ENCODE measurements at places on chromosomes 4 and X.

- no peak for DNase-seq
Observed at GRCh38 chr4:75514949-75515612, 808 bp downstream of the THAP6 start.

DNA sequence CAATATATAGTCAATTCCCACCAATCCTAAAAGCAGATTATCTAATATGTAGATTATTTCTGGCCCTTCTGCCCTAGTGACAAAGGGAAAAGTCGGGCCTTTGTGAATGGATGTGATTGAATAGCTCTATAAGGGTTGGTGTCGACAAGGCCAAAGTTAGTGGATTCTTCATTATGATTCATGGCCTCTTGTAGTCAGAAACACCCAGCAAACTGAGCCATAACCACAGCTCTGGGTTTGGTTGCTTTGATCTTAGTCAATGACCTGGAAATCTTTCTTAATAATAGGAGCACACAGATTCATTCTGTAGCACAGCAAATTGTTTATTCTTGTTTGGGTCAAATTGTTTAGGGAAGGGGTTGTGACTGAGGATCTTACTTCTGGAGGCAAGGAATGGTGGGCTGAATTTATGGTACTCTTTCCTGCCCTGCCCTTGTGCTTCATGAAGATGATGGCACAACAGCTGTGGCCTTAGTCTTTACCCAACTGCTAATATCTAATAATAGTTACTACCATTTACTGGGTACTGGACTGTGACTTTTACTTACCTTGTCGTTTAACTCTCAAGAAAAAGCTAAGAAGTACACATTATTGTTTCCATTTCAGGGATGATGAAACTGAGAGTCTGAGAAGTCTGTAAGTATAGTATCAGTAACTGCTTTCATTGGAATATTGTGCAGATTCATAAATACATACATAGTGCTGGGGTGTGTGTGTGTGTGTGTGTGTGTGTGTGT is 74.0 kb downstream of the AFF2 start:
- no peak for DNase-seq

GRCh38 chr4:70182517-70183167 is 12.9 kb upstream of the ODAM start:
- no peak for DNase-seq

GRCh38 chrX:133849676-133850075 is 135.7 kb downstream of the GPC3 start:
- DNase-seq = no peak

- DNase-seq = no peak
Observed at GRCh38 chr4:185254434-185254833, 45.0 kb downstream of the SNX25 start.

DNA sequence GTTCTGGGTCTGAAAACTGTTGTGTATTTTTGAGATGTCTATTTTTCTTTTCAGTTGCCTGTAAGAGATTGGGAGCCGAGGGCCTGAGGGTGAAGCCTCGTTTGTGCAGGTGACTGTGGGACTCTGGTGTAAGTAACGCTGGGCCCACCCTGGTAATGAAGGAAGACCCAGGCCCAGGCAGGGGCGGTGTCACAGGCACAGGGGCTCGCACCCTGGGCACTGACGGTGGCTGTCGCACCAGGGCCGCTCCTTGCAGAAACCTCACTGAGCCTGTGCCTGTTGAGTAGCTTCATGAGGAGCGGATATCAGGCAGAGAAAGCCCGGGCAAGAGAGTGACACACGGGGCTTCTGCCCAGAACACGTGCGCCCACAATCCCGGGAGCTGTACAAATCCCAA is 541.4 kb downstream of the TRIML1 start:
- no peak for DNase-seq

DNA sequence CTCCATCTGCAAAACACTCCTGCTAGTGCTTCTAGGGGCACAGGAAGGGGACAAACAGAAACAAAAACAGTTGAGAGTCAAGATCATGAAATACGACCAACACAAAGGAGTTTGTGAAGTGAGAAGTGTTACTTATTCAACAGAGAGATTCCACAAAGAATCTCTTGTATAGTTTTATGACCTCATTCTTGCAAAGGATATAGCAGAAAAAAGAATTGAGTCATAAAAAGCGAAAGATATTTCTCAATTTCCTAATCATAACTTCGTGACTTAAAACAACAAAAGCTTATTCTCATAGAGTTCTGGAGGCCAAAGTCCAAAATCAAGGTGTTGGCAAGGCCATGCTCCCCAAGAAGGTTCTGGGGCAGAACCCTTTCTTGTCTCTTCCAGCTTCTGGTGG is 40.7 kb downstream of the TIGD4 start:
- DNase-seq = no peak

- DNase-seq = no peak
Observed at GRCh38 chrX:138742217-138742616, 30.7 kb upstream of the FGF13 start.

- DNase-seq = no peak
Observed at GRCh38 chr4:23991444-23991843, 101.6 kb upstream of the PPARGC1A start.

DNA sequence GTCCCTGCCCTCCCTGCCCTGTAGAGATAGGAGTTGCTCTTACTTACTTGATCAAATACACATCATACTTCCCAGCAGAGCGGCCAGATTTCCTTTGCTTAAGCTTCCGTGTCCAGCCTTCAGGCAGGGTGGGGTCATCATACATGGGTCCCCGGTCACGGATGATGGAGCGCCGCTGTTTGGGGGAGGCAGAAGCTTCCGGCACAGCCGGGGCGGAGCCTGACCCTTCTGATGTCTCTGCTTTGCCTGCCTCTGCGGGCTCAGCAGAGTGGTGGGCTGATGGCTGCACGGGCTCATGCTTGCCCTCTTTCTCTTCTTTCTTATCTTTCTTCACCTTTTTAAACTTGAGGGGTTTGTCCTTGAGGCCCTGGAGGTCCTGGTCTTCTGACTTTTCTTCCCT is 12.5 kb upstream of the IRAK1 start:
- no peak for DNase-seq

DNA sequence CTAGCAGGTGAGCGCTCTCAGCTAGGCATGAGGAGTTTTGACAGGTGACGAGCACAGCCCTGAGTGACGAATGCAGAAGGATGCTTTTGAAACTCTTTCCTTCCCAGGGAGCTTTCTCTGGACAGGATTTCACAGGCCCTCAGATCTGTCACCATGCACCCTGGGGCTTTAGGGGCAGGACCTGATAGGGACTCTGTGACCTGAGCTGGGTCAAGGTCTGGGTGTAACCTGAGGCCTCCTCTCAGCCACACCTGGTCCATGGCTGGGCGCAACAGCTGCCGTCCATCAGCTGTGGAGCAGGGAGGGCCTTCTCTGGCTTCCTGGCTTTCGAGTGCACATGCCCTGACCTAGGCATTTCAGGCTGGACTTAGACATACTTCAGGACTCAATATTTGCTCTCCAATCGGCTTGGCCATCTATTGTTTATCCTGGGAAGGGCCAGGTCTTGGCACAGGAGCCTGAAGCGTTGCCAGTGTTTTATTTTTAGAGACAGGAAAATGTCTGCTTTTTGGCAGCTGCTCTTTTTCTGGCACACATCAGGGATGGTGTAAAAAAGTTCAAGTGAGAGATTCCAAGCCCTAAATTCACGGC is 56.4 kb downstream of the C4orf51 start:
- DNase-seq = no peak

DNA sequence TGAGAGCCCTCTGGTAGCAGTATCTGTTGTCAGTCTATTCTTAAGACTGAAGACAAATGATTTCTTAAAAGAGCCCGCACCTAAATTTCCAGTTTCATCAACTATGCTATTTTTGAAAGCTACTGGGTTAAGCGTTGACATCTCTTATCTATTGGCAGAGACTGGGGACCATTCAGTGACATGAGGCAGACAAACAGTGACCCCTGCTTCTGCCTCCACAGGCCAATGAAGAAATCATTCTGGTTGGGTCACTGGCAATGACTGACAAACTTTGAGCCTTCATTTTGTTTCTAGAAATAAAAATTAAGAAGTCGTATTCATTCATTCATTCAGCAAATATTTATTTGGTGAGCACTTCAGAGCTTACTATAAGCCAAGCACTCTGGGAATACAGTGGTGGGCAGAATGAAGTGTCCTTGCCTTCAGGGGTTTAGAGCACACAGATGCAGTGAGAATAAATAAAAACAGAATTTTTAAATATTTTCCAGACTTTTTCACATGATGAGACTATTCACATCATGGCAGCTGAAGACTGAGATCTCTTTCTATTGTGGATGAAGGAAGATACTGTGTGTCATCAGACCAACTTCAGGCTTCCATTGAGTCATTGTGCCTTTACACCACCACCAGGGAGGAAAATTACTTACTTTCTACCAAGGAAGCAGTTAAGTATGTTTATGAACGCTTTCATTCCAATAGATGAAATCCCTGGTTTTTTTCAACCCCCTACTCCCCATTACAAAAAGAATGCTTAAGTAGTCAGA is 36.0 kb downstream of the SORBS2 start:
- no peak for DNase-seq

- DNase-seq = no peak
Observed at GRCh38 chr4:10031668-10032590, 10.6 kb upstream of the SLC2A9 start.

GRCh38 chr4:7166237-7166636 is 26.1 kb upstream of the SORCS2 start:
- DNase-seq = no peak

DNA sequence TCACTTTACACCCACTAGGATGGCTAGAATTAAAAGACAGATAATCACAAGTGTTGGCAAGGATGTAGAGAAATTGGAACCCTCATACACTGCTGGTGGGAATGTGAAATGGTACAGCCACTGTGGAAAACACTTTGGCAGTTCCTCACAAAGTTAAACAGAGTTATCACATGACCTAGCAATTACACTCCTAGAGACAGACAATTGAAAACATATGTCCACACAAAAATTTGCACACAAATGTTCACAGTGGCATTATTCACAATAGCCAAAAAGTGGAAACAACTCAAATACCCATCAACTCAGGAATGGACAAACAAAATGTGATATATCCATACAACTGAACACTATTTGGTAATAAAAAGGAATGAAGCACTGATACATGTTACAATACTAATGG is 5.7 kb downstream of the ZNF280C start:
- no peak for DNase-seq

DNA sequence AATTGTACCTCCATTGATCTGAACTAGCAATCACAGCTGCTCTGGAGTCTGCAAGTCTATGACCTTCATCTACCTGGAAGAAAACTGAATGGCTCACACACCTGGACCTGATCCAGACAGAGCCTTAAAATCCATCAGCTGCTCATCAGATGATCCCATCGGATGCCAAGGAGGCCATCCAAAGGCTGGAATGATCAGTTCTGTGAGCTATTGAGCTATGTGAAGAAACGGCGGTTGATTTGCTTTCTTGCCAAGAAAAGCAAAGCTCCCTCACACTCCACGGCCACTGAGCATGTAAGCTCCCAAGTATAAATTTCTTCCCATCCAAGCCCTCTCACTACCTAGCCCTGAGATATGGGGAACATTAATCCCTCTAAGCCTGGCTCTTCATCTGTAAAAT is 63.1 kb downstream of the RELL1 start:
- no peak for DNase-seq

DNA sequence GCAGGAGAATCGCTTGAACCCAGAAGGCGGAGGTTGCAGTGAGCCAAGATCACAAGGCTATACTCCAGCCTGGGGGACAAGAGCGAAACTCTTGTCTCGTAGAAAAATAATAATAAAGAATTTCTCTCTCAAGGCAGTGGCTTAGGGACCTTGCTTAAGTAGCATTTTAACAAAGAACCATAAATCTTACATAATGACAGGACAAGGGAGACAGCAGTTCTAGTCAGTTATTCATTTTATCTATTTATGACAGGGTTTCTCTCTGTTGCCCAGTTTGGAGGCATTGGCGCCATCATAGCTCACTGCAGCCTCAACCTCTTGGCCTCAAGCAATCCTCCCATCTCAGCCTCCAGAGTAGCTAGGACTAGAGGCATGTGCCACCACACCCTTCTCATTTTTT is 31.9 kb upstream of the NOCT start:
- DNase-seq = no peak

DNA sequence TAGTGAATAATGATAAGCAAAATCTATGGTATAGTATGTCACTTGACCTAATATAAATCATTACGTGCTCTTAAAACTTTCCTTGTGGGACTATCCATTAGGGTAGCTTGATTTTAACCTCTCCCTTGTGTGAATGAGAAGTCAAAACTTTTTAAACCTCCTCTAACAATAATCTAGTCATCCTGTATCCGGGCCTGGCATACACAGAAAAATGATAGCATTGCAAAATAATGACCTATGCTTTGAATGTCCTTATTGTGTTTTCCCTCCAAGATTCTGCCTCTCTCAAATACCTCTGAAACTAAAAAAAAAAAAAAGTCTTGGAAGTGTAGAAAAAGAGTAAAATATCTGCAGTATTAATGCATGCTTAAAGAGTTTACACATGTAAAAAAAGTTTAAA is 250.0 kb upstream of the NDST3 start:
- DNase-seq = no peak

DNA sequence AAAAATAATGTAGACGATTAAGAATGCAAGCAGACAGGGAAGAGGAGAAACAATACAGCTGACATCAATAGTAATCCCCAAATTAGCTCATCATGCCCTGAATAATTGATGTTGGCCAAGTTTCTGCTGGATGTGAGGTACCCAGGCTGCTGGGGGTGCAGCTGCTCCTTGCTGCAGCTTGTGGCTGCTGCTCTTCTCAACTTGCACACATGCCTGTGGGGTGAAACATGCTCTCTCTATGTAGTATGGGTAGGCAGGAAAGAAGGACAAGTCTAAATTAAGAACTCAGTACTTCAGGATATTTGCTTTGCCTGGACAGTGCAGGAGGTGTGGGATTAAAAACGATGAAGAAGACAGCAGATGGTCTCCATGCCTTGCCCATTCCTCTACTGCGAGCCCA is 16.7 kb downstream of the EDA2R start:
- no peak for DNase-seq

GRCh38 chr4:2696423-2696822 is 59.7 kb downstream of the TNIP2 start:
- no peak for DNase-seq

DNA sequence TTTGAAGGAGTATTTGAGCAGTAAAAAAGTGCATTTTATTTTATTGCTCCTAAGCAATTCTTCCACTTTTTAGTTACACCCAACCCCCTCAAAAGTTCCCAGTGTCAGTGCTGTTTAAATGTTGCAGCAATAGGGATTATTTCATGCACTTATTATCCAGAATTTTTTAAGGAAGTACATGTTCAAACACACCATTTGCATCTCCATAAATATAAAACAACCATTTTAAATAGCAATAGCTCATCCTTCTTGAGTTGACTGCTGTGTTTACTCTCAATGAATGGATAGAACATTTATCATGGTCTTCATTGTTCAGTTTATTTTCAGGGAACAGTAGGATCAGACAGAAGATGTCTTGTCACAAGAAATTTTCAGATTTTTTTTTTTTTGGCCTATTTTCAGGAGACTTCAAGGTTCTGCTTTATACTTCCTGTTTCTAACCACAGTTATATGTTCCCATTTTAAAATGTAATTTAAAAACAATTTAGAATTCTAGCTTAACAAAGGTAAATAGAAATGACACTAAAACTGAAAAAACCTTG is 171.9 kb downstream of the TMA16 start:
- DNase-seq = no peak

GRCh38 chr4:12926189-12927066 is 557.7 kb downstream of the RAB28 start:
- DNase-seq = no peak

- no peak for DNase-seq
Observed at GRCh38 chr4:112589206-112589605, 47.5 kb downstream of the ZGRF1 start.

- DNase-seq = no peak
Observed at GRCh38 chr4:124737619-124738018, 25.1 kb upstream of the ANKRD50 start.

GRCh38 chrX:123167621-123168020 is 16.5 kb upstream of the GRIA3 start:
- DNase-seq = no peak

- no peak for DNase-seq
Observed at GRCh38 chrX:72477781-72478181, 94.9 kb downstream of the HDAC8 start.
